ENCODE measurements at places on chromosomes 1 and 21.

DNA sequence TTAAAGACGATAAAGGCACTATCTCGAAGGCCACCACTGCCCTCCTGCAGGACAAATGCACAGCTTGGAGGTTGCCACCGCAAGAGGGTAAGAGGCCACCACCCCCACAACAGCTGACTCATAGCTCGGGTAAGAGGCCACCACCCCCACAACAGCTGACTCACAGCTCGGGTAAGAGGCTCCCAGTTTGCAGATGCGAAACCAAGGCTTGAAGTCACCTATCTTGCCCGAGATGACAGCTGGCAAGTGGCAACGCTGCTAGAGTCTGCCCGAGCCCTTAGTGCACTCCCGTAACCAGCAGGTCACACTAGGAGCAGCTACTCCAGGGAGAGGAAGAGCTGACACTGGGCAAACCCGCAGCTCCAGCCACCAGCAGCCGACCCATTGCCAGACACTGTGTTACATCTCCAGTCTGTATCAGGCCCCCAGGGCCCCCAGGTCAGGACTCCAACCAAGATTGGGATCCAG lies 17.1 kb upstream of the SPSB1 start:
- H3K4me1 ChIP-seq, result peaks cover 7% of the 10 kb centered on the region
- no peak overlapping the region for H3K27ac ChIP-seq
- H3K36me3 ChIP-seq, result no peaks in the 10 kb centered on the region

- DNase-seq, result no peak
- H3K4me3 ChIP-seq, result no peak overlapping the region
- H3K4me1 ChIP-seq, result no peaks in the 10 kb centered on the region
- H3K36me3 ChIP-seq, result no peaks in the 10 kb centered on the region
- peaks cover 8% of the 10 kb centered on the region for H3K27me3 ChIP-seq
Observed at GRCh38 chr1:20339811-20340457, 49.3 kb downstream of the VWA5B1 start.

DNA sequence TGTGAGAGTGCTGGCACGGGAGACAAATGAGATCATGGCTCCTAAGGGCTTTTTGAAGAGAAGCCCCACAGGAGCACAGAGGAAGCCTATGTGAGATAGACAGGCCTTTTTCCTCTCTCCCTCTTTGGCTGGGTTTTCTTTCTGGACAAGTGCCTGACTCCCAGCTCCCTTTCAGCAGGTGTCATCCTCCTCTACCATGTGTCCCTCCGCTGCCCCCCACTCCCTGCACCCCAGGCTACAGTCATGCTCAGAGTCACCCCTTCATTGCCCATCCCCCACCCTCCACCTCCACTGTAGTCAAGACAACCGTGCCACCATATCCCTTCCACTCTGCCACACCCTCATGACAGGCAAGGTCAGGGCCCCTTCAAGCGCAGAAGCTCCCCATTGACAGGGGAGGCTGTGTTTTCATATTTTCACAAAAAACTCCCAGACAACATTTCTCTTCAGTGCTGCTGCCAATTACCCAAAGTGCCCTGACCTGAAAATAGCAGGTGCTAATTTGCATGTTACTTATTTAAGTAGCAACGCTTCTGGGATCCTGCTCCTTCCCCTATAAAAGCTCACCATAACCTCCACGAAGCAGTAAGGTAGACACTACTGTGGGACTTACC lies 92.1 kb upstream of the IPO9 start:
- no peak for DNase-seq
- H3K36me3 ChIP-seq, result no peaks in the 10 kb centered on the region
- no peak overlapping the region for H3K27ac ChIP-seq
- peaks cover 5% of the 10 kb centered on the region for H3K27me3 ChIP-seq

DNA sequence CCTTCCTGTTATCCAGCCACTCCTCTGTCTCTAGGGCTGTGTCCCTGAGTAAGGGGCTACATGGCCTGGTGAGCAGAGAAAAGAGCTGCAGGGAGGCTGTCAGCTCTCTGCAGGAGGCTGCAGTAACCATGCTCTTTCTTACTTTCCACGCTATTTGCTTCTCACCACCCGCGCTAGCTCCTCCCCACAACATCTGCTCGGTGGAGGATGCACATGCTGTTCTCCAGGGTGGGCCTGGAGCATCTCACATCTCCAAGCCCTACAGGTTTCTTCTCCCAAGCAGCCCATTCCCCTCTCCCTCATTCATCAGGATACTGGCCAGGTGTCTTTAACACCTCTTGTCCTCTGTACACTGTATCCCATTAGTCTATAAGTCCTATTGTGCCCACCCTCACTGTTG lies 103.8 kb downstream of the IER5 start:
- H3K4me1 ChIP-seq, result peaks cover 4% of the 10 kb centered on the region
- DNase-seq, result no peak
- H3K36me3 ChIP-seq, result no peaks in the 10 kb centered on the region
- H3K27ac ChIP-seq, result no peak overlapping the region
- no peaks in the 10 kb centered on the region for H3K27me3 ChIP-seq

DNA sequence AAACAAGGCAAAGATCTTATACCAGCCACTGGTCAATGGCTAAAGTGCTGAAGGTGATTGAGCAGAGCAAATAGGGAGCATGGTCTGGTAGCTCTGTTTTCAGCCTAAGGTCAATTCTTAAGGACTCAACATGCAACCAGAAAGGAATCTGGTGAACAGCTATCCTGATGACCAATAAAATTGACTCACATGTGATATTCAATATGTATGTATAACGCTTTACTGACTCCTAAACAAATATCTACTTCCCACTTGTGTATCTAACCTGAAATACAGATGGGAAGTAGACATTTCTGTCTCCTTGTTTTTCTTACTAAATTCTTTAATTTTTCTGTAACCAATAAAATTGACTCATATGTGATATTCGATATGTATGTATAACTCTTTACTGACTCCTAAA lies 24.9 kb upstream of the CTH start:
- no peak overlapping the region for H3K4me3 ChIP-seq
- no peaks in the 10 kb centered on the region for H3K4me1 ChIP-seq
- no peaks in the 10 kb centered on the region for H3K27me3 ChIP-seq

DNA sequence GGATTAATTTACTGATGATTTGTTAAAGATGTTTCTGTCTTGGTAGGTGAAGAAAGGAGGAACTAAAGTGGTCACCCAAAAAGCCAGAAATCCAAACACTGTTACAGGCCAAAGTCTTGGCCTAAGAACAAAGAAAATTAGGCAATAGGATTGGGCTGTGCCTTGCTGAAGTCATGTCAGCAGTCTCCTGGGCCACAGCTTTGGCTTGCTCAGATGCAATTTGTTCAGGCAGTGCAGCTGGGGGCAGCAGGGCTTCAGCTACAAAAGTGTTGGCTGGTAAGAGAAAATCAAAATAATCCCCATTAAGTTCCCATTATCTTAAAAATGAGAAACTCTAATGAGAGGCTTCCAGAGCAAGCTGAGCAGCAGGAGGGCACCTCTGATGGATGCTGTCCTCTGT lies 14.0 kb upstream of the RAP1A start:
- peaks cover 44% of the 10 kb centered on the region for H3K4me1 ChIP-seq
- H3K36me3 ChIP-seq, result no peaks in the 10 kb centered on the region
- no peak for DNase-seq

GRCh38 chr21:33205476-33205875 lies 24.3 kb upstream of the IFNAR2 start:
- H3K27me3 ChIP-seq, result no peaks in the 10 kb centered on the region
- DNase-seq, result no peak
- H3K4me1 ChIP-seq, result peaks cover 16% of the 10 kb centered on the region
- H3K27ac ChIP-seq, result peak overlapping the region; percentile 11
- H3K36me3 ChIP-seq, result no peaks in the 10 kb centered on the region

- H3K4me3 ChIP-seq, result no peak overlapping the region
- H3K36me3 ChIP-seq, result no peaks in the 10 kb centered on the region
- no peaks in the 10 kb centered on the region for H3K4me1 ChIP-seq
- no peak overlapping the region for H3K27ac ChIP-seq
- H3K27me3 ChIP-seq, result no peaks in the 10 kb centered on the region
Observed at GRCh38 chr1:67650061-67650460, 34.9 kb upstream of the GADD45A start.

DNA sequence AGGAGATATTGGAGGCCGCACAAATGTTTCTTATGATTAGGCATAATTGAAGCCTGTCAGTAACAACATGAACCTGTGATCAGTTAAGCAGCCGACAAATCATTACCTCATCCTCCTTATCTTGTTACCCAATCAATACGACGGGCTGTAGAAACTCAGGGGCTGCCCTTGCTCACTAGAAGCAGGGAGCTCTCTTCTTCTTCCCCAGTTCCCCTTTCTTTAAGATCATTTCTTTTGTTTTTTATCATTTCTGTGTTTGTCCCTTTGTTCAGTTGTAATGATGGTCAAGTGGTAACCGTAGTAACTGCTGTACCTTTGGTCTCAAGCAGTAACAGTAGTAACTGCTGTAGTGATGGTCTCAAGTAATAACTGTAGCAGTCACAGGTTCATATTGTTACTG lies 13.8 kb upstream of the FCGR2A start:
- no peaks in the 10 kb centered on the region for H3K4me1 ChIP-seq
- H3K36me3 ChIP-seq, result no peaks in the 10 kb centered on the region
- no peak overlapping the region for H3K27ac ChIP-seq
- no peak overlapping the region for H3K4me3 ChIP-seq

- H3K27ac ChIP-seq, result no peak overlapping the region
- no peak for DNase-seq
- H3K36me3 ChIP-seq, result no peaks in the 10 kb centered on the region
Observed at GRCh38 chr1:198529414-198529813, 11.1 kb downstream of the ATP6V1G3 start.

DNA sequence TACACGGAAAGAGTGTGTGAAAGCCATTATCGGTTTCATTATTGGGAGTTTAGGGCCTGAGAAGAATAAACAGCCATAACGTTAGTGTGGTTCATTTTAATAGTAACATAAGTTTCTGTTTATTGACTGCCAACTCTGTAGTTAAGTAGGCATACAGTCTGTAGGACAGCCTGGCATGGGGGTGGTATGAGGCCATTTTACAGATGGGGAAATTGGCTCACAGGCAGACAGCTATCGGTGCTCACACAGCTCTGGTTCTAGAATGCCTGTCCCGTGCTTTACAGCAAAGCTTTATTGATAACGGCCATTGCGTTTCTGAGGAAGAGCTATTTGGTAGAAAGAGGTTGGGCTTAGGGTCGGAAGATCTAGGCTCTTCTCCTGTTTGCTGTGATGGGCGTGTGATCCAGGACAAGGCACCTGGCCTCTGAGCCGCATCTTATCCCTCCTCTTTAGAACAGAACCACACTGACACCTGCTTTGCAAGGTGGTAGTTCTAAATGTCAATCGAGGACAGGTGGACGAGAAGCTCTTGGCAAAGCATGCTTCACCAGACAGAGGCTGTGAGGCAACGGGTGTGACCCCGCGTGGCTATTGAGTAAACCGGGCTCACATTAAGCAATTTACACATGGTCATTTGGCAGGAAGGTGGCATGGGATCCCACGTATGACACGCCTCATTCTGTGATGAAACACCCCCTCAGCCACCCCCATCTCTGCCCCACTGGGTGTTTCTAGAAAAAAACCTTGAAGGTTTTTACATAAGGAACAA lies 14.9 kb downstream of the ETS2 start:
- DNase-seq, result no peak
- peaks cover 80% of the 10 kb centered on the region for H3K36me3 ChIP-seq
- no peaks in the 10 kb centered on the region for H3K27me3 ChIP-seq
- H3K27ac ChIP-seq, result no peak overlapping the region
- H3K4me3 ChIP-seq, result no peak overlapping the region
- H3K4me1 ChIP-seq, result no peaks in the 10 kb centered on the region

DNA sequence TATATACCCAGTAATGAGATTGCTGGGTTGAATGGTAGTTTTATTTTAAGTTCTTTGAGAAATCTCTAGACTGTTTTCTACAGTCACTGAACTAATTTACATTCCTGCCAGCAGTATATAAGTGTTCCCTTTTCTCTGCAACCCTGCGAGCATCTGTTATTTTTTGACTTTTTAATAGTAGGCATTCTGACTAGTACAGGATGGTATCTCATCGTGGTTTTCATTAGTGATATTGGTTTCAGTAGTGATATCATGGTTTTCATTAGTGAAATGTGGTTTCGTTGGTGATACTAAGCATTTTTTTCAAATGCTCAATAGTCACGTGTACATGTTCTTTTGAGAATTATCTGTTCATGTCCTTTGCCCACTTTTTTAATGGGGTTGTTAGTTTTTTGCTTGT lies 316.8 kb downstream of the PTBP2 start:
- no peak for DNase-seq
- H3K4me1 ChIP-seq, result no peaks in the 10 kb centered on the region
- H3K27ac ChIP-seq, result no peak overlapping the region
- no peaks in the 10 kb centered on the region for H3K27me3 ChIP-seq
- no peak overlapping the region for H3K4me3 ChIP-seq

GRCh38 chr21:21241391-21241790 lies 243.2 kb downstream of the NCAM2 start:
- DNase-seq, result no peak
- no peaks in the 10 kb centered on the region for H3K4me1 ChIP-seq
- H3K27ac ChIP-seq, result no peak overlapping the region
- no peaks in the 10 kb centered on the region for H3K27me3 ChIP-seq
- H3K4me3 ChIP-seq, result no peak overlapping the region

All from effector memory CD4-positive, alpha-beta T cell (primary cell).